ENCODE measurements at places on chromosomes 7 and 10. TPM values are rescaled to one million over a fixed set of nuclear protein-coding genes. Genes with fewer than 3 reads are reported as not detected.

DNA sequence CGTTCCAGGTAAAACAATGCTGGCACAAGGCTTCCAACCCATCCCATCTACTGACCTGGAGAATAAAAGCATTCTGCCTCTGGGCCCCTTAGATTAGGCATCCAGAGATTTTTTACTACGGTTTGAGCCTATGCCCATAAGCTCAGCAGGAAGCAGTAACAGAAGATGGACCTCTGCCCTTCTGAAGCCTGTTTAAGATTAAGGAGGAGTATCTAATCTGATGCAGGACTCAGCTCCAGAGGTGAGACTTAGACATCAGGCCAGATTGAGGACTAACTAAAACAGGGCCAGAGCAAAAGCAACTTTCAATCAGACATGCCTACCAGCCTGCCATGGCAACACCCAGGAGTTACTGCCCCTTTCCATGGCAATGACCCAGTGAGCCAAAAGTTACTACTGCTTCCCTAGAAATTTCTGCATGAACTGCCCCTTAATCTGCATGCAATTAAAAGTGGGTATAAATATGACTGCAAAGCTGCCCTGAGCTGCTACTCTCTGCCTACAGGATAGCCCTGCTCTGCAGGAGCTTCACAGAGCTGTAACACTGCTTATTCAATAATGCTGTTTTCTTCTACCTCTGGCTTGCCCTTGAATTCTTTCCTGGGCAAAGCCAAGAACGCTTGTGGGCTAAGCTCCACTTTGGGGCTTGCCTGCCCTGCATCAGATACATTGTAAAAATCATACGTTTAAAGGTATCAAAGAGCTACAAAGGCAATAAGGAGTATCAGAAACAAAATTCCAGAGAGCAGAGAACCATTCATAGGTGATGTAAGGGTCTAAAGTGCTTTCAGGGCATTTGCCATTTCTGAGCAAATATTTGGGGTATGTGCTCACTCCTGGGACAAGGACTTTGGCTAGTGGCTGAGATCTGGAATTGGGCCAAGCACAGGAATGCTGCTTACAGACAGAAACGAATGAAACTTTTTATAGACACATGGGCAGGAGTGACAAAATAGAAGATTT is 25.0 kb upstream of the CNNM1 start:
- no peak for DNase-seq

GRCh38 chr7:135428011-135428410 is 81.9 kb downstream of the CNOT4 start:
- no peak for DNase-seq

GRCh38 chr7:148838905-148839304 is 45.2 kb downstream of the EZH2 start:
- peak; percentile 45 for DNase-seq

DNA sequence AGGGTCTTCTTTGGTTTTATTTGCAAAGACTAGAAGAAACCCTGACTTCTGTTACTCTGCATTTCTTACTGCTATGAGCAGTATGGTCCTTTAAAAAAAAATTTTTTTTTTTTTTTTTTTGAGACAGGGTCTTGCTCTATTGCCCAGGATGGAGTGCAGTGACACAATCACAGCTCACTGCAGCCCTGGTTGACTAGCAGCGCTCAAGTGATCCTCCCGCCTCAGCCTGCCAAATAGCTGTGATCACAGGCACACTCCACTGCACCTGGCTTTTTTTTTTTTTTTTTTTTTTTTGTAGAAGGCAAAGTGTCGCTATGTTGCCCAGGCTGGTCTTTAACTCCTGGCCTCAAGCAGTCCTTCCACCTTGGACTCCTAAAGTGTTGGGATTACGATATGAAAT is 17.4 kb downstream of the CNNM2 start:
- no peak for DNase-seq

DNA sequence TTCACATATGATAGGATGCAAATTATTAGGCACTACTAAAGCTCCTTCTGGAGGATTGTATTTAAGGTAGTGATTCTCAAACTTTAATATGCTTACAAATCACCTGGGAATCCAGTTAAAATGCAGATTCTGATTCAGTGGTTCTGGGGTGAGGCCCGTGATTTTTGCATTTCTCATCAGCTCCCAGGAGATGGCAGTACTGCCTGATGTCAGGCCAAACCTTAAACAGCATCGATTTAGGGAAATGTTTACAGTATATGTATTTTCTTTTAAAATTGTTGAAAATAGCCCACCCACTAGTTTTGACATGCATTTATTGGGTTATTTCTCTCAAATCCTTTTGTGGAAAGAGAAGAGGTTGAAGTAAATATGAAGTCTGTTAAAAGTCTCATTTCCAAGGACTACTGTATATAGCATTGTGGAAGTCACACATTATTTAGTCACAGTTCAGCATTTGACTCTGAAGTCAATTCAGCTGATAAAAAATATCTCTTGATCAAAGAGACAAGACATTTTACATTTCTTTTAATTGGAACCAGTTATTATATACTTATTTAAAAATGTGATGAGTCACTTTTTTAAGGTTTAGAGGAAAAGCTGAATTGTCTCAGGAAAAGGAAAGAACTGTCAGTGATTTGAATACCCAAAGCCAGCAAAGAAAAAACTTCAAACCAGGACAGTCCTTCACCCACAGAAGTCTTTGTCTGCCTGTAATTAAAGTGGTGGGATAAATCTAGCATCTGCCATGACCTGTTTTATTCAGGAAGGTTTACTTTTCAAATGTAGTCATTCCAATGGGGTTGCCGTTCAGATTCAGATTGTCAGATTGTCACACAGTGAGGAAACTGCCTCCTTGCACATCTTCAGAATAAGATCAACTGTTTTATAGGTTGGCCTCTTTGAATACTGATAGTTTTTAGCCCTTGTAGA is 21.1 kb upstream of the HBP1 start:
- DNase-seq = peak; percentile 37

GRCh38 chr10:67812007-67812406 is 26.0 kb downstream of the DNAJC12 start:
- no peak for DNase-seq

GRCh38 chr10:132456881-132457280 is 59.9 kb downstream of the PWWP2B start:
- DNase-seq = no peak

GRCh38 chr7:129494041-129494440 is 8.3 kb upstream of the SMKR1 start:
- peak; percentile 33 for DNase-seq

GRCh38 chr7:141889321-141889720 is 26.9 kb upstream of the OR9A4 start:
- DNase-seq = no peak

- DNase-seq = no peak
Measured at GRCh38 chr7:37666026-37666799, 17.4 kb upstream of the GPR141 start.

Gene MRPS17
- total RNA-seq = 11.6 TPM

Gene SKAP2
- 12.8 TPM for total RNA-seq

Gene CADPS2
- total RNA-seq = not detected

Gene LRRC18
- total RNA-seq = not detected

Gene P4HA1
- total RNA-seq = 49.2 TPM
